ENCODE measurements at places on chromosomes 5 and 9. TPM values are rescaled to one million over a fixed set of nuclear protein-coding genes. Genes with fewer than 3 reads are reported as not detected.

Gene ZDHHC11B
- total RNA-seq, result 1.1 TPM

Gene SH2D3C
- total RNA-seq, result 42.8 TPM

Gene NREP
- 6.8 TPM for total RNA-seq

Gene CER1
- total RNA-seq, result not detected

GRCh38 chr5:57642698-57643097, 160.1 kb upstream of the ACTBL2 start:
- DNase-seq, result no peak

GRCh38 chr9:89185980-89186379, 7.4 kb upstream of the SHC3 start:
- DNase-seq, result no peak

DNA sequence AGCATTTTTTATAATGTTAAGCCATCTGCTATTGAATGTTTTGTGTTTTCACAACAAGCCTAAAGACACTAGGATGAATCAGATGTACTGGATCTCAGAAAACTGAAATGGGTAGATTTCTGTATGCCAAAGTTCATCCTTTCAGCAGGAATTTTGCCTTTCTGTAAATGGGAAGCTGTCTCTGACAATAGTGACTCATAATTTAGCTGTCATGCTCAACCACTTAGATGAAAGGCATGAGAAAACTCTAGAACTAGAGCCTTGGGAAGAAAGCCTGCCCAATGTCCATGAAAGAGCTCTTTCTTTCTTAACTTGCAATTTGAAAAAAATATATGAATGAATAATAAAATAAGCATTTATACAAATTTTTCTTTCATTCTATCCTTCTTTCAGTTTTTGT, 616.0 kb upstream of the EDIL3 start:
- DNase-seq, result no peak

- no peak for DNase-seq
Measured at GRCh38 chr5:73022471-73023169, 66.8 kb downstream of the FCHO2 start.

DNA sequence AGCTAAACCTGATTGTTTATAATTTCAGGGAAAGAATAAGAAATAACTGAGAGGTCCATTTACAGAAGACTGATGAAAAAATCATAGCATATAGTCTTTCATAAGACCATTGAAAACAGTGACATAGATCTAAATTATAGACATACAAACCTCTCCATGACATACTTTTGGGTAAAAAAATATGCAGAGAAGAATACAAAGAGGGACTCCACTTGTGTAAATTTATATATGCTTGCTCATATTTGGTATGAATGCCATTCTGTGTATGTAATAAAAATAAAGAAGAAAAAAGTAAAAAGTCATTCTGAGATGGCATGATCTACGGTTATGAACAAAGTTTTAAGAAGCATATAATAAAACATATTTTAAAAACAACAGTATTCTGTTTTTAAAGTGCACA, 310.7 kb downstream of the ASTN2 start:
- no peak for DNase-seq

- DNase-seq, result no peak
Measured at GRCh38 chr9:84947412-84947972, 278.0 kb downstream of the NTRK2 start.

DNA sequence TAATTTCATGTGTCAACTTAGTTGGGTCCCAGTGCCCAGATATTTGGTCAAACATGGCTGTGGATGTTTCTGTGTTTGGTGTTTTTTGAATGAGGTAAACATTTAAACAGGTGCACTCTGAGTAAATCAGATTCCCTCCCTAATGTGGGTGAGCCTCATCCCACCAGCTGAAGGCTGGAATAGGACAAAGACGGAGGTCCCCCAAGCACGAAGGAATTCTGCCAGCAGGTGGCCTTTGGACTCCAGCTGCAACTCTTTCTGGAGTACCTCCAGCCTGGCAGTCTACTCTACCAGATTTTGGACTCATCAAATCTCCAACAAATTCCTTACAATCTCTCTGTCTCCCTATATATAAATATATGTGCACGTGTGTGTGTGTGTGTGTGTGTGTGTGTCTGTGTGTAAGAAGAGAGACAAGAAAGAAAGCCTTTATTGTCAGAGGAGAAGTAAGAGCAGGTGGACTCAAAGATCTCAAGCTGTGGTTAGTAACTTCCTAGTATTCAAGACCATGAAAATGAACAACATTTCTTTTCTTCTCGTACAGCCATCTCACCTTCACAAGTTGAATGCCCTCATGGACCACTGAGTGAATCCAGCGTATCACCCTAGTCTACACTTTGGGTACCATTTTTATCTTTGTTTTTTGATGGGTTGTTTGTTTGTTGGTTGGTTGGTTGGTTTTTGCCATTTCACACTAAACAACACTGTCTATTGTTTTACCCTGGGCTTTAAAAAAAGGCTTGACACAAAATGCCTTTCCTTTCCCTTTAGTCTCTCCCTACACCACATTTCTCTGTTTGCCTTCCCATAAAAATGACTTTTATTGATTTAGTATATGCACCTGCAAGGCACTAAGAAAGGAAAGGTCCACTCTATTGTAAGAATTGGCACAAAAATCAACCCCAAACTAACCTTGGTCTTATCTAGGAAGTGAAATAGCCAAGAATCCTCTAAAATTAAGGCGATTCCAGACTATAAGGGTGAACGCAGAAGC, 118.7 kb downstream of the TENT4A start:
- DNase-seq, result no peak

DNA sequence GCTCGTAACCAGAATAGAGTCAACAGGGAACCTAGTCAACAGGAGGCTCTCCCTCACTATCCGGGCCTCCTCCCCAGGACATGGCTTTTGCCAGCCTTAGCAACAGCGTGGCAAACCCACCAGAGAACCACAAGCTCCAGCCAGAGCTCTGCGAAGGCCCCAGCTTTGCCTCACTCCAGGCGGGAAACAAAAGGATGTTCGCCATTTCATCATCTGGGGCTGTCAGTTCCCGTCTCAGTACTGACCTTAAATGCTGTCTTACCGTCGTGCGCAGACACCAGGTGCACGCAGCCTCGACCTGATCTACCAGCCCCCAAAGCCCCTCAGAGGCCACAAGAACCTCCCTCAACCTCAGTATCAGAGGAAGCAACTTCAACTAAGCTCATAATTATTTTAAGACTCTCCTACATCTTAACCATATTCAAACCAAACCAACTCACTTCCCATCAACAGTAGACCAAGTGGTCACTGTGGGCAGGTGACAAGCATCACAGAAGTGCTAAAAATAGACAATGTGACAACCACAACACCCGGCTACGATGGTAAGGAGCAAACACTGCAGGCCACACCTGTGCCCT, 71.4 kb downstream of the SEMA4D start:
- DNase-seq, result no peak

DNA sequence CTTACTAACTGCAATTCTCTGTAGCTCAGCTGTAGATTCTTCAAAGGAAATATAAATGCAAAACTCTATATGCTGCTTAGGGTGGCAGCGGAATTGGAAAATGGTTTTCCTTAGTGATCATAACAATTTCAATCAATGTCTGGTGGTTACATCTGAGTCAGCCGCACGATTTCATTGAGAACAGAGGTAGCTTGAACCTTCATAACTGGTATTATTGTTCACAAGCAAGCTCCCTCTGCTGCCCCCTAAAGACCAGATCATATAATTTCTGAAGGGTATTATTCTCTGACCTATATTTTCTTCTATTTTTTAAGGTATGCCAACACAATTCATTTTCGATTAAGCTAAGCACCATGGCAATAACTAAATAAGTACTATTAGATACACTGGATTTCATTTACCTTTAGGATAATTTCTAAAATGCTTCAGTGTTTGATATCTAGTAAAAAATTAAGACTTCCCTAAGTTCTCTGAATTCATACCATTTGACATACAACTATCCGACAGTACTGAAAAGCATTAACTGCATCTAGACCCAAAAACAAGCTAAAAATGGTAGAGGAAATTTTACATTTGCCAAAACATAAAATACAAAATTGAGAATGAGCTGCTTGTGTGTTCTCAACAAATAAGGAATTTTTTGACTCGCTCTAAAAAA, 181.1 kb upstream of the SPEF2 start:
- DNase-seq, result no peak

GRCh38 chr5:62550103-62550502, 28.5 kb upstream of the LRRC70 start:
- DNase-seq, result no peak

DNA sequence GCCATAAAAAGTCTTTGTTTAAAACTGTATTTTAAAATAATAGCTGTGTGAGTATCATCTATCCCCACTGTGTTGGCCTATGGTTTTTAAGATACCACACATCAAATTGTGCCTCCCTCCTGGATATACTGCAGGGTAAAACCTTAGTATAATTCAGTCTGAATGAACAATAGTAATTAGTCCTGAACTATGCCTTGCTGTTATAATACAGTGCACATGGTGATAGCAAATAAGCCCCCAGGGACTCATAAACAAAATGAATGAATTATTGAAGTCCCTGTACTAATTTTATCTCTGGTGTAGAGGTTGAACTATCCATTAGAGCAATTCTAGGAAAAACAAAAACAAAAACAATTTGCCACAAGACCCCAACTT, 142.7 kb upstream of the ADAMTSL1 start:
- DNase-seq, result no peak

GRCh38 chr5:149210968-149211490, 60.6 kb upstream of the AFAP1L1 start:
- DNase-seq, result no peak

DNA sequence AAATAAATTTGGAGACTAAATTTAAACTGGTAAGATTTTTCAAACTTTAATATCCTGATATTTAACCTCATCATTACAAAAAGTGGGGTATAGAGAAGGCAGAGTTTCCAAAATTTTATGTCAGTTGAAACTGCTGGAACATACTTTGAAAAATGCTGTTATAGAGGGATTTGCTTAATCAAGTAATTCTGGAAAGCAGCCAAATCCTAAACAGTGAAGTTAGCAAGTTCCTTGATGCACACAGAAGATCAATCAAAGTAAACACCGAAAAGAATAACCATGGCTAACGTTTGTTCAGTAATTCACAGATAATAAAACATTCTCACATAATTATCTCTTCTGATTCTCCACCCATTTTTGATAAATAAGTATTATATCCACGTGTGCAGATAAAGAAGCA, 8.1 kb upstream of the PRR16 start:
- no peak for DNase-seq

DNA sequence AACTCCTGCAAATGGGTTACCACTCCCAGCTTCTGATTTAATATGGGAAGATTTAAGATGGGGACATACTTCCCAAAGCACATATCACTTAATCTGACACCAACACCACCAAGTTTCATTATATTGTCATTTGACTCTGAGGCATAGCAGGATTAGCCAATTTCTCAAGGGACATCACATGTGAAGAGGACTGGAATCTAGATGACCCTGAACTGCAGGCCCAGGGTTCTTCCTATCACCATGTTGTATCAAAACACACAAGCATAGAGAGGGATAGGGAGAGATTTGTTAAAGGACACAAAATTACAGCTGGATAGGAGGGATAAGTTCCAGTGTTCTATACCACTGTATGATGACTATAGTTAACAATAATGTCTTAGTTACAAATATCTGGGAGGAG, 168.3 kb upstream of the PPP2R2B start:
- DNase-seq, result no peak

Measured in naive thymus-derived CD8-positive, alpha-beta T cell (primary cell).